Stimulated activated CD4-positive, alpha-beta T cell treated with anti-CD3 and anti-CD28 coated beads, Interleukin-2, amount 100 ng/mL, for 24 hours (primary cell): ENCODE measurements at places on chromosomes 4 and X.

DNA sequence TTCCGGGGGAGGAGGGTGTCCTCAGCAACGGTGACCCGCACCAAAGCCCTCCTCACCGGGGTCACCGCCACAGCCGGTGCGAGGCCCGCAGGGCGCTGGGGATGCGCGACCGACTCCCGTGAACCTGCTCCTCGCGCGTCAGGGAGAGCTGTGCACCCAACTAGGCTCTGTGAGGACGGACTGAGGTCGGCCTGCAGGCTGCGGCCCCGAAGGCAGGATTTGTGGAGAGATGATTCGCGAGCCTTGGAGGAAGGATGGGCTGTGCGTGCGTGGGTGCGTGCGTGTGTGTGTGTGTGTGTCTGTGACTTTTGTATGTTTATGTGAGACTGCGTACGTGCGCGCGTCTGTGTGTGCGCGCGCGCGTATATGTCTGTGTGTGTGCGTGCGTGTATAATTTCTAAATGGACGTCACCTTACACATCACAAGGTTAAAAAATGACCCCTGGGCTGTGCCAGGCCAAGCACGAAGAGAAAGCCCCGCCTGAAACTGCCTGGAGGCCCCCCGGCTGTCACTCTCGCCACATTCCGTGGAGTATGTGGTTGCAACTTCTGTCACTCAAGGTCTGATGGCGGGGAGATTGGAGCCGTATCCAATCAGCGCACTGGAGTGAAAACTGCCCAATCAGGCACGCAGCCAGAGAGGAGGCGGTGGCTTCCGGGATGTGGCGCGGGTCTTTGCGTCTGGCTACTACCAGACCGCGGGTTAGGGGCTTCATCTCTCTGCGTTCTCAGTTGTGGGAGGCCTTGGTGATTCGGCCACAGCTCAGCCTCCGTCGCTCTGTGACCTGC, at the start of gene ZNF141:
TSS of gene ZNF141 (plus strand) at position 672 of the 789 bp plus-strand sequence. CDS start 170 bp downstream, outside the sequence.
- peak; percentile 90 for DNase-seq

- no peak for DNase-seq
Observed at GRCh38 chr4:11005300-11005699, 320.7 kb upstream of the CLNK start.

DNA sequence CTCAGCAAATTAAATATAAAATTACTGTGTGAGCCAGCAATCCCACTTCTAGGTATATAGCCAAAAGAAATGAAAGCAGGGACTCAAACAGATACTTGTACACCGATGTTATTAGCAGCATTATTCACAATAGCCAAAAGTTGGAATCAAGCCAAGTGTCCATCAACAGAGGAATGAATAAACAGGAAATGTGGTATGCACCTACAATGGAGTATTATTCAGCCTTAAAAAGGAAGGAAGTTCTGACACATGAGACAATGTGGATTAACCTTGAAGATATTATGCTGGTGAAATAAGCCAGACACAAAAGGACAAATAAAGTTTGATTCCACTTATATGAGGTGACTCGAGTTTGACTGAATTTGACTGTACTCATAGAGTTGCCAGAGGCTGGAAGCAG, 108.3 kb upstream of the DUSP21 start:
- no peak for DNase-seq

DNA sequence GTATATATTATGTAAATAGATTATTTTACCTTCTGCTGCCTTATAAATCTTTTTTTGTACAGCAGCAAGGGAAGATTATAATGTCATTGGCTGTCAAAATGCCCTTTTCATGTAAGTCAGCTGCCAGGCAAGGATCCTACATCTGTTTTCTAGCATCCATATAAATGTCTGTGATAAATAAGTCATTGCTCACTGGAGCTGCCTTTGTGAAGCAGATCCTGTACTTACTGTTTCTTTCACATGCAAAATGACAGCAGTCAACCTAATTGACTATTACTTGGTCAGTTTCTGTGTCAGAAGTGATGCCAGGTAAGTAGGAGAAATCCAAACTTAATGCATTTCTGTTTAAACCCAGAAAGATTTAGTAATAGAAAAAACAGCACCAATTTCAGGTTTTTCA, 620.7 kb downstream of the RPA4 start:
- DNase-seq: no peak

DNA sequence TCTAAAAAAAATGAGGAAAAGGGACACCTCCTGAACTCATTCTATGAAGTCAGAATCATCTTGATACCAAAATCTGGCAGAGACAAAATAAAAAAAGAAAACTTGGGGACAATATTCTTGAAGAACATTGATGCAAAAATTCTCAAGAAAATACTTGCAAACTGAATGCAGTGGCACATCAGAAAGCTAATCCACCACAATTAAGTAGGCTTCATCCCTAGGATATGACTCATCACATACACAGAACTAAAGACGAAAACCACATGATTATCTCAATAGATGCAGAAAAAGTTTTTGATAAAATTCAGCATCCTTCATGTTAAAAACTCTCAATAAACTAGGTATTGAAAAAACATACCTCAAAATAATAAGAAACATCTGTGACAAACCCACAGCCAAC, 98.3 kb downstream of the FAM47B start:
- no peak for DNase-seq

- no peak for DNase-seq
Observed at GRCh38 chr4:34362654-34363053, 1881.7 kb downstream of the ARAP2 start.

DNA sequence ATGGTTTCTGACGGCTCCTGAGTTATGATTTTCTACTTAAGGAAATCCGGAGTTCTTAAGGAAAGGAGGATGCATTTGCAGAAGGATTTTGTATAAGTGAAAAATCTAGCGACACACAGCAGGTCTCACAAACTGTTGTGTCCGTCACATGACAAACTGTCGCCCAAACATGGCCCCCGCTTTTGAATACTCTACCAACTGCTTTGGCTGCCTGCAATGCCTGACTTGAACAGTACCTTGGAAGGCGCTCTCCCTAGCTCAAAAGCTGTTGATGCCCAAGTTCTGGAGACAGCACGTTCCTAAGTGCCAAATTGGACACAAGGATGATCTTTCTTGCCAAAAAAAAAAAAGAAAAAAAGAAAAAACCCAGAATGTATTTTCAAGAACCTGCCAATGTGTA, 103.2 kb downstream of the ENPP6 start:
- no peak for DNase-seq

DNA sequence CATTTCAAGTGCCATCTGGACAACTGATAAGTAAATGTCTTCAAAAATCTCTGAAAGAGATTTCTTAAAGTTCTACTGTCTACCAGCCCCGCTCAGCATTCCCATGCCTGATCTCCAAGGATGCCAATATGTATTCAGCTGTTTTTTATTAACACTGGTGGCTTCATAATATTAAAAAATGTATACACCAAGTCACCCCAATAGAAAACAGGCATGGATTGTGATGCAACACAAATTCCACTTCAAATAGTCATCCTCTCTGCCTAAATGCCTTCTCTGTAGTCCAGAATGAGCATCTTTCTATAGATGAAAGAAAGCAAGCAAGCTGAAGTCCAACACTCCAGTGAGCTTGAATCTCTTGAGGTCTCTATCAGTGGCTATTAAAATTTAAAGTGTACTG, 152.2 kb upstream of the PPARGC1A start:
- no peak for DNase-seq

GRCh38 chrX:154012336-154012991, 7.2 kb downstream of the IRAK1 start:
- no peak for DNase-seq

DNA sequence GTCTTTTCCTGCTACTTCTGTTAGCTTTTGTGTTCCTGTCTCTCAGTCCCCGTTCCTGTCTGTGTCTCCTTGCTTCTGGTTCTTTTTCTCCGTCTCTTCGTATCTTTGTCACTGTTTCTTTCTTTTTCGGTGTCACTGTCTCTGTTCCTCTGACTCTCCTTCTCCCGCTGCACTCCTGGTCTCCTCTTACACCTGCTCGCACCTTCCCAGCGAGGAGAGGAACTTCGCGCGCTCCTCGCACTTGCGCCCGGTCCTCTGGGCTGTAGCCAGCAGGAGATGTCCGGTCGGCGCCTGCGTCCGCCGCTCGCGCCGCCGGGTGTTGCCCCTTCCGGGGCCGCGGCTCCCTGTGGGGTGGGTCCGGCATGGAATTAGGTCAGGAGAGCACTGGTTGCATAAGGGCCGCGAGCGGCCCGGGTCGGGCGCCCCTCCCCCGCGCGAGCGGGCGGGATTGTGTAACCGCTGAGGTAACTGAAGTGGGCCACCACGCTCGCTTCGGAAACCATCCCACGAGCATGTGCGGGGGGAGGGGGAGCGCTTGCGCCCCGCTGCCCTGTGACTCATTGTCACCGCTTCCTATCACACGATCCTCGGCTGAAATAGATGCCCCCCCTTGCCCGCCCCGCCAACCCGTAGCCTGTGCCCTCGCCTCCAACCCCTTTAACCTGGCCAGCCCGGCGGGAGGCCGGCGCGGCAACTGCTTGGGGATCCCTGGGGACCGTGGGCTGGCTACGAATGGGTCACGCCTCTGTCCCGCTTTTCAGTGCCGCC, 1.6 kb downstream of the LONRF3 start:
- peak; percentile 73 for DNase-seq

DNA sequence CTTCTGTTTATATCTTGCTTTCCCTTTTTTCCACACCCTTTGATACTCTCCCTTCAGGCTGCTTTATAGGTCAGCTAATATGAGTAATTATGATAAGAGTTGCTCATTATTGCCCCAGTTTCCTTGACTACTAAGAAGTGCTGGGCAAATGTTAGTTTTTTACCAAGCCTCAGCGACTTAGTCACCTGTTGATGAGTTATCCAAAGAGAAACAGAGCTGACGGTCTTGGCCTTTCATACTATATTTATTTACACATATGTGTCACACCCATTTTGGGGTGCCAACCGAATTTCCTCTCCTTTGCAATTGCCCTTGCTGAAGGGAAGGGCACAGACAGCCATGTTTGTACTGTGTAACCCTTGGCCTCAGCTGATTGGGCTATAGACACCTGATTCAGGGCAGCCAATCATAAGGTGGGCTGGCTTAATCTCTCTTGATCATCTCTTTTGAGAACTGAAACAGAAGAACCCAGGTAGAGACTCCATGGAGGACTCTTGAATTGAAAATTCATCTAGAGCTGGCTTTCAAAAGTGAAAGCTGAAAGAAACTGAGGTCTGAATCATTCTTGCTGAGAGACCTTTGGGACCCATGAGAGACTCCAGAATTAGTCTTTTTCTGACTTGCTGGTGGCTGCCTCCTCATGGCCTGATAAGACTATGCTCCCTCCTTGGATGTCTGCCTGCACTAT, 111.7 kb upstream of the RPS6KA3 start:
- peak; percentile 16 for DNase-seq

GRCh38 chr4:56704089-56704871, 23.2 kb upstream of the HOPX start:
- no peak for DNase-seq

DNA sequence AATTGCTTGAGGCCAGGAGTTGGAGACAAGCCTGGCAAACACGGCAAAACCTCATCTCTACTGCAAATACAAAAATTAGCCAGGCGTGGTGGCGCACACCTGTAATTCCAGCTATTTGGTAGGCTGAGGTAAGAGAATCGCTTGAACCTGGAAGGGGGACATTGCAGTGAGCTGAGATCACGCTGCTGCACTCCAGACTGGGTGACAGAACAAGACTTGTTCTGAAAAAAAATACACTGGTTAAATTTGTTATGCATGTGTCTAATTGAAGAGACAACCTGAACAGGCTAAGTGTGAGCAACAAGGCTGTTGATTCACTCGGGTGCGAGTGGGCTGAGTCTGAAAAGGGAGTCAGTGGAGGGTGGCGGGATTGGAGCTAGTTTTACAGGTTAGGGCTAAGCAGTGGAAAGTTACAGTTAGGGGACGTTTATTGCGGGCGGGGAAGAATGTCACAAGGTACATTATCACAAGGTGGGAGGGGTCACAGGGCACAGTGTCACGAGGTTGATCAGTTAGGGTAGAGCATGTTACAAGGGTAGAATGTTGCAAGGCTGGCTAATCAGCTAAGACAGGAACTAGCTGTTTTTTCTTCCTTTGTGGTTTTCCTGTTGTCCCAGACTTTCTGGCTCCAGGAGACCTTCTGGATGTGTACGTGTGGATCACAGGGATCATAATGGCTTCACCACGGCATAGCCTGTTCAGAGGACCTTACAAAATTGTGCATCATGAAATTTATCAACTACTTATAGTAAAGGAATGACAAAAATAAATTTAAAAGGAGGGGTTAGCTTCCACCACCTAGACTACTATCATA, 115.8 kb downstream of the NAA11 start:
- no peak for DNase-seq

DNA sequence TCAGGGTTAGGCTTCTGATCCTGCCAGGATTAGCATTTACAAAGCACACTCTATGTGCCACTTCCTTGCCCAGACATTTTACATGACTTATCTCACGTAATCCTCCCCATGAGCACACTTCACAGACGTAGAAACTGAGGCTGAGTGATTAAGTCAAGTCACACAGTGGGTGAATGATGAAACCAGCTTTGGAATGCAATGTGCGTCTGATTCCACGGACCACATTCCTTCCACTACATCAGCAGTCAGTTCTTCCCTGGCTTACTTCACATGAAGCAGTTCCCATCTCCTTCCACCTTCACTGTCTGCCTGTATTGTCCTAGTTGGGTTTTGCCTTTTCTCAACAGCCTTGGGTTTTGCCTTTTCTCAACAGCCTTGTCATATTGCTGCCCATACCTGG, 134.3 kb upstream of the PPARGC1A start:
- no peak for DNase-seq

GRCh38 chr4:177393236-177393635, 49.0 kb downstream of the AGA start:
- DNase-seq: no peak

DNA sequence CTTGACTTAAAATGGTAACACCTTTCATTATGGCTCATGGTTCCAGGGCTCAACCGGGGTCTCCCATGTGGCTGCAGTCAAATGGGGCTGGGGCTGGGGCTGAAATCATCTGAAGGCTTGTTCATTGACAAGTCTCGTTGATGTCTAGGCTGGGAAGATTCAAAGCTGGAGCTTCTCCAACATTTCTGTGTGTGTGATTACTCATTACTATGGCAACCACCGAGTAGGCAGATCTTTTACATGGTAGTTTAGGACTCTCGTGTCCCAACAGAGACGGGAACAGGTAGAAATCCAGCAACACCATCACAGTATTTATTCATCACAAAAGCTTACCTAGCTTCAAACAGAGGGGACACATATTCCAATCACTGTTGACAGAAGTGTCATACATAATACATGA, 7.8 kb downstream of the YTHDC1 start:
- no peak for DNase-seq

DNA sequence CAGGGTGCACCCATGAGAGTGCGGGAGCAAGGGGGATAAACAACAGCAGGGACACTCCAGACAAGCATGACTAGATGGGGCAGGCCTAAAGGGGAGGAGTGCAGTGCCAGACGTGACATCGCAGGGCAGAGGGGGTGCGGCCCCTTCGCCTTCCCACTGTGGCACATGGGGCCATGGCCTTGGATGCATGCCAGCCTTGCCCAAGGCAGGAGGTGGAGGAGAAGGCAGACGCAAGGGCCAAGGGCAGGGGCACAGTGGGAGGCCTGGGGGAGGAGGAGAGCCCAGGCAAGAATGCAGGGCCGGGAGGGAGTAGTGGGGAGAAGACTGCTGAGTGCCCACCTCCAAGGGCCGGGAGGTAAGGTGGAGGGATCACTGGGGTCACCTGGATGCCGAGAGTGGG, 21.6 kb downstream of the PNMA6E start:
- DNase-seq: no peak

GRCh38 chr4:169013396-169013795, 3.3 kb upstream of the CBR4 start:
- DNase-seq: no peak
